Activated CD4-positive, alpha-beta memory T cell treated with anti-CD3 and anti-CD28 coated beads for 36 hours (primary cell): ENCODE measurements at places on chromosomes 16 and 17. TPM values are rescaled to one million over a fixed set of nuclear protein-coding genes. Genes with fewer than 3 reads are reported as not detected.

Gene ZNF232
- total RNA-seq, result 13.6 TPM

Gene TLCD2
- total RNA-seq, result 0.86 TPM

Gene GSG1L
- 0.26 TPM for total RNA-seq

Gene CFAP97D1
- not detected for total RNA-seq

Gene PLD6
- 9.3 TPM for total RNA-seq

Gene SECTM1
- total RNA-seq, result 12.2 TPM

Gene GJC1
- total RNA-seq, result 2.7 TPM

Gene KRTAP4-1
- total RNA-seq, result not detected

Gene C16orf92
- total RNA-seq, result not detected
